Skeletal muscle cell (primary cell): ENCODE measurements at places on chromosomes 4 and X.

DNA sequence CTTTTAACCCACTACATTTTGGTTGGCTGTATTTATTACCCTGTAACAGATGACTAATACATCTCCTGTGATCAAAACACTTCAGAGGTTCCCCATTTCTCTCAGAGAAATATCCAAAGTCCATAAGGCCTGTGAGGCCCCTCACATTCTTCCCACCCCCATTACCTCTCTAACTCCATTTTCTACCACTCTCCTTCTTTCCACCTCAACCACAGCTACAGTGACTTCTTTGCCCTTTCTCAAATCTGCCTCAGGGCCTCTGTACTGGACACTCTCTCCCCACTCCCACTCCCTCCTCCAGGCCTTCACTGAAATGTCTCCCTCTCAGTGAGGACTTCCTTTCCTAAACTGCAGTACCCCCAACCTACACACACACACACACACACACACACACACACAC, 8.4 kb upstream of the TMEM144 start:
- no peak for DNase-seq

DNA sequence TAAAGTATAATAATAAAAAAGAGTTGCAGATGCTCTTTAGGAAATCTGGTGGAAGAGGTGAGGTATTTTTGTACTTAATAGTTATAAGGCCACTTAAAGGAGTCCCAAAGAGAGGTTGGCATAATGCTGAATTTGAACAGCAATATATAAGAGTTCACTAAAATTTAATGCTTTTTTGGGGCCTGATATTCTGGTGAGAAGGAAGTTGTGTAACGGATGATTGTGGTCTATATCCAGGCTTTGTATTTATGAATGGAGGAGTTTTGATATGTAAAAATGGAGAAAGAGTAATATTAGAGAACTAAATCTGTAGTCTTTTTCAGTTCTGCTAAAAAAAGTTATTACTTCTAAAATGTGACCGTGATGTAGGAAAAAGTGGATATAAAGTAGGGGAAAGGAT, 20.4 kb downstream of the BMP2K start:
- DNase-seq = no peak

DNA sequence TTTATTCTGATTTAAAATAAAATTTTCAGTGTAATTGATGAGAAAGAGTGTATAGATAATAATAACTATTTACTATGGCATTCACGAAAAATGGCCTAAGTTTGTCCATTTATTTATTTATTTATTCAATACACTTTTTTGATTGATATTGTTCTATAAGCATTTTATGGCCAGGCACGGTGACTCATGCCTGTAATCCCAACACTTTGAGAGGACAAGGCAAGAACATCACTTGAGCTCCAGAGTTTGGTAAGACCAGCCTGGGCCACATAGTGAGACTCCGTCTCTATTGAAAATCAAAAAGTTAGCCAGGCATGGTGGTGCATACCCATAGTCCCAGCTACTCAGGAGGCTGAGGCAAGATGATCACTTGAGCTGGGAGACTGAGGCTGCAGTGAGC, 25.7 kb downstream of the GASK1B start:
- no peak for DNase-seq

DNA sequence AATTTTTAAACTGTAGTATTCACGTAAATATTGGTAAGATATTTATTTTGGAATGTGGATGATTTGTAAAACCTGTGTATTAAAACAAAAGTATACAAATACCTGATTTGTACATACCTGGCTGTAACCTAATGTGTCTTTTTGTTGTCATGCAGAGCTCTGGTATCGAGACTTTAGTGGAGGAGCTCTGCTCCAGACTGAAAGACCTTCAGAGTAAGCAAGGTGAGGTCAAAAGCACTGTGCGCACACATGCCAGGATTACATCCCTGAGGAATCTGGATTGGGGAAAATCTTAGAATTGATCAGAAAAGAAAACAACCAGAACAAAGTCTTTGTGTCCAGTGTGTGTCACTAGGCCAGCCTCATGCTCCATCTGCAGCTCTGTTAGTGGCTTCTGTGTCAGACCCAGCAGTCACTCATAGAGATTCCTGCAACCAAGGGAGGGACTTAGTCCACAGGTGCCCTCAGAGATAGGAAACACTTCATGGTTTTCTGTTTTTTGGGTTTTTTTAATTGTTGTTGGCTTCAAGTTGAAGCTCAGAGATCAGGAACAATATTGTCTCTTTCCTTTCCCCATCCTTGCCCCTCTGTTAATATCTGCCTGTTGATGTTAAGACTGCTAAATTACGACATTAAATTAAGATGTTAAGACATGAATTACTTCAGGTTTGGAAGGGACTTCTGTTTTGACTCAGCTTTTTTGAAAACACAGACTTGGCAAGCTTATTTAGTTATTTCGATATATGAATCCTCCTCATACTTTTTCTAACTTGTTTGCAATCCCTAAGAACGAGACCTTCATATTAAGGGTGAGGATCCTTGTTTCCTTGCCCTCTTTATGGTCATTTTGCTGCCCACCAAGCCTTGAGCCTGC, 52.4 kb upstream of the TBC1D14 start:
- DNase-seq = no peak

DNA sequence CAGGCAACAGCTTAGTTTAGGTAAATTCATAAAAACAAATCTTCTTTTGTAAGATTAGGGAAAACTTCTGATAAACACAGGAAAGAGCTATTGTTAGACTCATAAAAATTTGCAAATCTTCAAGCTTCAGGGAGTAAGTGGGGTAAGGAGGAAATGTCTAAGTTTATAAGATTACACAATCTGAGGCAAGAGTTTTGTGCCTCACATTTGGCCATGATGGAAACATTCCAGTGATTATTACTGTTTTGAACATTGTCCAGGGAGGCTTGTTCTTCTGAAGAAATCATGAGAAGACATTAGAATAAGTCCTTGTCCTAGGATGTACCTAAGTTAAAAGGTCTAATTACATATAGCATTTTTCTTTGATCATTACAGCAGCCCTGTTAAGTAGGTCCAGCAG, 72.8 kb downstream of the MAOB start:
- peak; percentile 4 for DNase-seq

DNA sequence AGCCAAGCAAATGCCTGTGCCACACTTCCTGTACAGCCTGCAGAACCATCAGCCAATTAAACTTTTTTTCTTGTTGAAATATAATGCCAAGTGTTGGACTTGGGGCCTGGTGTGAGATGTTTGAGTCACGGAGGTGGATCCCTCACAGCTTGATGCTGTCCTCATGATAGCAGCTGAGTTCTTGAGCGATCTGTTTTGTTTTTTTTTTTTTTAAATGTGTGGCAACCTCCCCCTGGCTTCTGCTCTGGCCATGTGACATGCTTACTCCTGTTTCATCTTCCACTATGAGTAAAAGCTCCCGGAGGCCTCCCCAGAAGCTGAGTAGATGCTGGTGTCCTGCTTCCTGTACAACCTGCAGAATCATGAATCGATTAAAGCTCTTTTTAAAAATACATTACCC, 973.3 kb upstream of the FTHL17 start:
- no peak for DNase-seq

DNA sequence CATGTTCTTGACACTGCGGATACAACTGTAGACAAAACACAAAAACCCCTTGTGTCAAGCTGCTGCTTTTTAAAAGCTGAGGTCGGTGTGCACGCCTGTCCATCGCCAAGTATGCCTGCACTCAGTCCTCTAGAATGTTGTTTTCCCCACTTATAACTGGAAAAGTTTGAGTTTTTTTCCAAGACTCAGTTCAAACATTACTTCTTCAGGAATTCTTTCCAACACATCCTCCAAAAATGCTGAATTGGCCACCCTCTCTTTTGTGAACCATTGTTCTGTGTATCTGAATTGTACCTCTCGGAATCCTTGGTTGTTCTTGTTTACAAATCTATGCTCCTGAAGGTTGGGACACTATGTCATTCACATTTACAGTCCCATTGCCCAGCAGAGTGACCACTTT, 94.6 kb downstream of the REELD1 start:
- DNase-seq = no peak

DNA sequence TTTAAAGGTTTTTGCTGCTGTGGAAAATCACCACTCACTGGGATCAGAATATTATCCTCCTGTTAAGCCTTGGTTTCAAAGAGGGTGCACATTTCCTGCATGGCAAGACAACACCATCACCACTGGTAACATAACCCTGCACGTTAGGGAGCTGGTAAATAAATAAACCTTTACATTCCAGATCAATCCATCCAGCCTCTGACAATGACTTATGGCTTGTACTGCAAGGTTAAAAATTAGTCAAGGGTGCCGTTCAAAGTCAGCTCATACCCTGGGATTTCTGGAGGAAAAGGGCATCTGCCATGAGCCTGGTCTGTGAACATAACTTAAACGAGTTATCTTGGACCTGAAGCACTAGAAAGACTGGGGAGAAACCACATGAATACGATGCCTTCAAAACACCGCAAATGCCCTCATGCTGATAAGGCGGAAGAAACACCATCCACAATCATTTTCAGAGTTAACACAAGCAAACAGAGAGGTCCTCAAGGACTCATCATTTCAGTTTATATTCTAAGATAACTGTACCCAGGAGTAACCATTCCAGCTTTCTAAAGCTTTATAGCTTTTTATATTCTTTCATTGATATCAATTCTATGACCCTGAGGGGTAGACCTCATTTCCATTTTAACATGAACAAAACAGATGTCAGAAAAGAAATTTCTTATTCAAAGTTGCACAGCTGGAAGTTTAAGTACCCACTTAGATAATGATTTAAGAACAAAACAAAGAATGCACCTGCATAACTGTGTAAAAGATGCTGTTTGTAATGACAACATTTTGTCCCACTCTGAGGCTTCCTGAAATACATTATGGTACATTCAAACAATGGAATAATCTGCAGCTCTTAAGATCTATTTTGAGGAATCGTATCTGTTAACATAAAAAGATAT, 103.1 kb downstream of the NPNT start:
- DNase-seq = no peak

GRCh38 chr4:74376888-74377483, 12.0 kb downstream of the EREG start:
- peak; percentile 55 for DNase-seq

DNA sequence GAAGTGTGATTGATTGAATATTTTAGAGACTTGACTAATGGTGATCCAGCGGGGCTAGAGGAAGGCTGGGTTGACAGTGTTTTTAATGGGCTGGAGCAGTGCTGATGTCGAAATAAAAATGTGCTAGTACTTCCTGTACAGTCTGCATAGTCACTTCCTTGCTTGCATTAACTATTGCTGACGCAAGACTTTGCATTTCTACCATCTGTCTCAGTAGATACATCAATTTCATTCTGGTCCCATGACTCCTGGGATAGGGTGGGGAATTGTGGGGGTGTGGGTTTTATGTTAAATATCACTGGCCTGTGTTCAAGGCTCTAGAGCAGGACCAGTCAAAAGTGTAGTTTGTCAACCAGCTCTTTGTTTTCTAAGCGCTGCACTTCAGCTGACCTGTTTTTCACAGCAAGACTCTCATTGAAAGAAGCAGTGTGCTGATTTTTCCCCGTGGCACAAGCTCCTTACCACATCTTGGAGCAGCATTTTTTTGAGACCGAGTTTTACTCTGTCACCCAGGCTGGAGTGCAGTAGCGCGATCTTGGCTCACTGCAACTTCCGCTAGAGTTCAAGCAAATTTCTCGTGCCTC, 35.2 kb upstream of the PHEX start:
- DNase-seq = peak; percentile 51

GRCh38 chrX:12975670-12975965, 708 bp downstream of the TMSB4X start:
- DNase-seq = no peak

DNA sequence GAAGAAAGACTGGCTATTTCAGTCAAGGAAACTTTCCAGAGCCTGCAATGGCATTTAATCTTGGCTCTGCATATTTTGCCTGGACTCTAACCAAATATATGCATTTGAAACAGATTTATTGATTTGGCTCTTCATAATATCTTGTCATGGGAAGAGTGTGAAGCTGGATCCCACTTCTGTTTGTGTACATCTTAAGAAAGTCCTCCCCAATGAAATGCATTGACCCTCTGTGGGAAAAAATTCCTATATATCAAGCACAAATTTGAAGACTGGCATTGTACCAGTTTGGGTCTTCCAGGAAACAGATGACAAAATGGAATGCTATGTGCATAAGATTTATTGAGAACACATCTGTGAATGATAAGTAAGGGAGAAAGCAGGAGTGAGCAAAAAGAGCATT, 897.3 kb upstream of the TENM3 start:
- DNase-seq = no peak

GRCh38 chr4:41160856-41161255, 53.5 kb downstream of the APBB2 start:
- DNase-seq = no peak

DNA sequence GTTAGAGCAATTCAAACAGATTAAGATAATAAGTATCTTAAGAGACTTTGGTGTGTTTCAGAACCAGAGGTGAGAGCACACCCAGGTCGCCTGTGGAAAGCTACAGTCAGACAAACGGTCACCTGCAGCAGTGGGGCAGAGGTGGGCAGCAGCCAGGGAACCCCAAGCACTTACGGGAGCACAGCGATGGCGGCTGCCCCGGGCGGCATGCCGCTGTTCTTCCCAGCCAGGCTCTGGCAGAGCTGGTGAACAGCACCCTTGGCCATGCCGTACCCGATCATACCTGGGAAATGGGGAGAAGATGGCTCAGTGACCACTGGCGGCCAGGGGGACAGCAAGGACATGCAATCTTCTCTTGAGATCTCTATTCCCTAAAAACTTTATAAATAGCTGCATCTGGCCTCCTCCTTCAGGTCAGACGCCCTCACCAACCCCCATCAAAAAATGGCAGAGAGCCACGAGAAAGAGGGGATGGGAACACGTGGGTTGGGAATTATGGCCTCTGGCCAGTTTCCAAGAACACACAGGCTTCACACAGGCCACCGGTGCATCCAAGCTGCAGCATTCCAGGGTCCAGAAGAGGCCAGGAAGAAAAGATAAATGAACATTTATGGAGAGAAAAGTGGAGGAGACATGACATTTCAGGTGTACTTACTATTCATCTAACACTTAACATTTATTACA, 19.7 kb downstream of the QDPR start:
- no peak for DNase-seq

DNA sequence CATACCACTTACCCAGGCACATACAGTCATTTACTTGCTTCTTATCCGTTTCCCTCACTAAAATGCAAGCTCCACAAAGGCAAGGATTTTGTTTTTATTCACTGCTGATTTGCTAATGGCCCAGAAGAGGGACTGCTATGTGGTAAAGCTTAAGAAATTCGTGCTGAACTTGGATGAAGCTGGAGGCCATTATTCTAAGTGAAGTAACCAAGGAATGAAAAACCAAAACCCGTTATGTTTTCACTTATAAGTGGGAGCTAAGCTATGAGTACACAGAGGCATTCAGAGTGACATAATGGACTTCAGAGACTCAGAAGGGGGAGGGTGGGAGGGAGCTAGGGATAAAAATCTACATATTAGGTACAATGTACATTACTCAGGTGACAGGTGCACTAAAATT, 47.2 kb downstream of the RAB33B start:
- DNase-seq = no peak

DNA sequence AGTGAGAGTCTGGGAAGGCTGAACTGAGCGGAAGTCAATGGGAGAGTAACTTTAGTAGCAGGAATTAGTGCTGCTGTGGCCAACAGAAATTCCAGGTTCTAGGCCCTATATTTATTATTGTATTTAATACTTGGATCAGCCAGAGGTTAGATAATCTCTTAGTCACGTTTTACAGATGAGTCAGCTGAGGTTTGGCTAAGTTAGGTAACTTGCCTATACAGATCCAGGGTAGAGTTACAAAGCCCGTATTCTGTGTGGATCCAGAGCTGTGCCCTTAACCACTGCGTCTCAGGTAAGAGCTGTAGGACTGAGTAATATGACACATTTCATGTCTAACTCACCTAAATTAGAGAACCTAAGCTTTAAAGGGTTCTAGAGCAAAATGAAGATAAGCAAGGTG, 20.5 kb downstream of the PSMD10 start:
- peak; percentile 4 for DNase-seq

- DNase-seq = no peak
Measured at GRCh38 chr4:112055100-112055499, 90.2 kb upstream of the FAM241A start.
